Astrocyte of the hippocampus (primary cell): ENCODE measurements at places on chromosomes 7 and 10.
A peak's percentile ranks its signal among the peaks of the same experiment; 100 is the strongest.

- no peak for DNase-seq
Measured at GRCh38 chr10:58396057-58396456, 10.8 kb downstream of the TFAM start.

DNA sequence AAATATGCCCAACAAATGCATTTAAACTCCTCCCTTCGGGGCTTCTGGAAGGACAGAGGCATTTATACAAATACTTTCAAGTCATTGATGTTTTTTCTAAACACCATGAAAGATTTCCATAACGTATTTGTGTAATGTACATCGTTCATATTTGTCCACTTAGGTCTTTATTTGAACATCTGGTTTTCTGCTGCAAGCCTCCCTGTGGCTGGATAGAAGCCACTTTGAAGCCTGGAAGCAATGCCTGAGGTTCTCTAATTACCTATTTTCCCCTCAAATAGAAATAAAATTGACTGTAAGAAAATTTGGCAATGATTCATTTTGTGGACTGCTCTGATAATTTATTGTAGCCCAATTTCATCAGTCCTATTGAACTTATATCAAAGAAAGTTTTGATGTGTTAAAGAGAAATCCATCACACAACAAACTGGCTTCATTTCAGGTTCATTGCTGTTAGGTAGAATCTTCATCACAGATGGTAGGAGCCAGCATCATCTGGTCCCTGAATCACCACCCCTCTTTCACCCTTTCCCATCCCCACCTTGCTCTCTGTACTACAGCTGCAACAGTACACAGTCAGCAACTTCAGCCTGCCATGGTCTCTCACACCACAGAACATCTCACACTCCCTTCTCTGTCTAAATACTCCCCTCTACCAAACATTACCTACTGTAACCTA is 186.0 kb upstream of the MGMT start:
- no peak for DNase-seq

DNA sequence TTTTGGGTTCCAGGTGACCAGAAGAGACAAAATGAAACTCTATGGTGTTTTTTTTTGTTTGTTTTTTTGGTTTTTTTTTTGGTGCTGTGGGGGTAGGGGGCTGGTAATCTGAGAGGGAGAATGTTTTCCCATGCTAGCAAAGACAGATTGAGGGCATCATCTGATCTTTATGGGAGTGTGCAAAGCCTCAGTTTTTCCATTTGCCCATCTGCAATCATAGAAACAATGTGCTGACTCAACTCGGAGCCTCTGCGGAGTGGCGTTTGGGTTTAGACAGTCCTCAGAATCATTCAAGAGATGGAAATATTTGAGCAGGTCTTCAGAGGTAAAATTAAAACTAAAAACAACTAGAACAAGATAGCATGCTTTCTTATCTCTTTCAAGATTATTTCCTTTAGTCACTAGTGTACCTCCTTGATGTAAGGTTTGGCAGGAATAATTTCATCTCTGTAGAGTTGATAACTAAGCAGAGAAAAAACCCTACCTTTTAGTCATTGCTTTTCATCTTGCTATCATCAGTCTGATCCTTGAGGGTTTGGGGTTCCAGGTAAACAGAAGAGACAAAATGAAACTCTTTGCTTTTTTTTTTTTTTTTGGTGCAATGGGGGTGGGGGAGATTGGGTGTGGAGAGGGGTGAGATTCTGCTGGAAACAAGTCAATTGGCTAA is 18.0 kb downstream of the CNNM2 start:
- DNase-seq: no peak

DNA sequence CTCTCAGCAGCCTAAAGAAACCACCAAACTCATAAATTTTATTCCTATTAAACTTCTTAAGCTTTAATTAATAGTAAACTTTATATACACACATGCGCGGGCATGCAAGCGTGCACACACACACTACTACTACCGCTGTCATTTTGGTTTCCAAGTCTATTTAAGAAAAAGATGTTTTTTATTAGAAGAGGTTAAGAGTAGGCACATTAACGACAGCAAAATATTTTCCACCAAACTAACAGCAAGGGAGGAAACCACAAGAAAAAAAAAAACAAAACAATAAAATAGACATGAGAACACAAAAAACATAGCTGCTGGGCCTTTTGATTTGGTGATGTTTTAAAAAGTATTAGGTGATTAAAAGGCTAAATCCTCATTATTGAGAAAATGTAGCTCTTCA is 28.6 kb downstream of the RTKN2 start:
- DNase-seq: no peak

GRCh38 chr10:126135177-126135576 is 238.8 kb downstream of the FANK1 start:
- DNase-seq: no peak

- DNase-seq: no peak
Measured at GRCh38 chr10:52217531-52217930, 96.5 kb upstream of the DKK1 start.

DNA sequence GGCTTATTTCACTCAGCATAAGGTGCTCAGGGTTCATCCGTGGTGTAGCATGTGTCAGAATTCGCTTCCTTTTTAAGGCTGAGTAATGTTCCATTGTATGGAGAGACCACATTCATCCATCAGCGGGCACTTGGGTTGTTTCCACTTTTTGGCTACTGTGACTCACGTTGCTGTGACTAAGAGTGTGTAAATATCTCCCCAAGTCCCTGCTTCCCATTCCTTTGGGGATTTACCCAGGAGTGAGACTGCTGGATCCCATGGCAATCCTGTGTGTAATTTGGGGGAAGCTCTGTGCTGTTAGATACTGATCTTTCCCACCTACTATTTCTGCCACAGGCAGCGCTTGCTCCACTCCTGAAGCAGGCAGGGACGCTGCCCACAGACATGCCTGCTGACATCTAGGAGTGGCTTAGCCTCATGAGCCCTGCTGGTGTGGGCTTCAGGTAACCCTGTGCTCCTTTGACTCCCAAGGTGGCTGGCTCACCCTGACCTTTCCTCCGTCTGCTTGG is 346.0 kb downstream of the FRMD4A start:
- peak; percentile 86 for DNase-seq

- DNase-seq: no peak
Measured at GRCh38 chr10:116548301-116548700, 2.6 kb downstream of the PNLIP start.

DNA sequence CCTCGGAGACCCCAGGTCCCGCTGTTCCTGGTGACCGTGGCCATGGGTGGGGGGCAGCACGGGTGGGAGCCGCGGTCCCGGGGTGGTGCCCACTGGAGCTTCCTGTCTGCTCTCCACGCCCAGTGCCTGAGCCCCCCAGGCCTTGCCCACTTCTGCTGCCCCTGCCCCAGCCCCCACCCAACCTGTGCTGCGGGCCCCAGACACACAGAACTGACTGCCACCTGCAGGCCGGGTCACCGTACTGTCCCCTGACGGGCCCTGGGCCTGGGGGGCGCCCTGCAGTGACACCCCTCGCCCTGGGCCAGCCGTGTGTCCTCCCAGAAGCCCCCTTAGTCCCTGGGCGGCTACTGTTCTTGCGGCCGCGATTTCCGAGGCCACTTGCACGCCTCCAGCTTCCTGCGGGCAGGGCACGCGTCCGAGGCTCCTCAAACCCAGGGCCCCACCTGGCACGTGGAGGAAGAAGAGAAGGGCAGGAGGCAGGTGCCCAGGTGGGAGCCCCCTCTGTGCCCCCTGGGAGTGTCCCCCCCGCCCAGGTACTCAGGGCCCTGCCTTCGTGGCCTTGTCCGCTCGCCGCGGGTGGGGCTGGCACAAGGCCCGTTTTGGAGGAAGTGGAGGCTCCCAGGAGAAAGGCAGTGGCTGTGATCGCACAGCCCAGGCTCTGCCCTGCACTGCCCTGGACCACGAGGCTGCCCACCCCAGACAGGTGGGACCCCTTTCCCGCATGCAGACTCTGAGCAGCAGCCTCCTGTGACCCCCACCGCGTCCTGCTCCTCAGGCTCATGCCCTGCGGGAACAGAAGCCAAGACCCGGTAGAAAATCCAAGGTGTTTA is 10.4 kb downstream of the TMEM184A start:
- no peak for DNase-seq

DNA sequence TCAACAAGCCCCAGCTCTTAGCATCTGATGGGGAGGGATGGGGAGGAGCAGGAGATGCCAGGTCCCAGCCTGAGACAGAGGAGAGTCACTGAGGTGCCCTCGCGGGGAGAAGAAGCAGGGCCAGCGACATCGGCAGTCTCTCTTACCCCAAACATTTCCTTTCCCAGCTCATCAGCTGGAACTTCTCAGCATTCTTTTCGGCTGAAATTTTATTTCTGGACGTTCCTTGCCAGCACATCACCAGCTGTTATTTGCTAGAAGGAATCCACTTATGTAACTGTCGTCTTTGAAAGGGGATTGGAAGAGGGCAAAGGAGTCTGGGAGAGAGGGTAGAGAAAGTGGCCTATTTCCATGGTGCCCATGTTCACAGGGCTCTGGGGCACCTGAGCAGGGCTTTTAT is 101.0 kb upstream of the SHH start:
- DNase-seq: no peak

DNA sequence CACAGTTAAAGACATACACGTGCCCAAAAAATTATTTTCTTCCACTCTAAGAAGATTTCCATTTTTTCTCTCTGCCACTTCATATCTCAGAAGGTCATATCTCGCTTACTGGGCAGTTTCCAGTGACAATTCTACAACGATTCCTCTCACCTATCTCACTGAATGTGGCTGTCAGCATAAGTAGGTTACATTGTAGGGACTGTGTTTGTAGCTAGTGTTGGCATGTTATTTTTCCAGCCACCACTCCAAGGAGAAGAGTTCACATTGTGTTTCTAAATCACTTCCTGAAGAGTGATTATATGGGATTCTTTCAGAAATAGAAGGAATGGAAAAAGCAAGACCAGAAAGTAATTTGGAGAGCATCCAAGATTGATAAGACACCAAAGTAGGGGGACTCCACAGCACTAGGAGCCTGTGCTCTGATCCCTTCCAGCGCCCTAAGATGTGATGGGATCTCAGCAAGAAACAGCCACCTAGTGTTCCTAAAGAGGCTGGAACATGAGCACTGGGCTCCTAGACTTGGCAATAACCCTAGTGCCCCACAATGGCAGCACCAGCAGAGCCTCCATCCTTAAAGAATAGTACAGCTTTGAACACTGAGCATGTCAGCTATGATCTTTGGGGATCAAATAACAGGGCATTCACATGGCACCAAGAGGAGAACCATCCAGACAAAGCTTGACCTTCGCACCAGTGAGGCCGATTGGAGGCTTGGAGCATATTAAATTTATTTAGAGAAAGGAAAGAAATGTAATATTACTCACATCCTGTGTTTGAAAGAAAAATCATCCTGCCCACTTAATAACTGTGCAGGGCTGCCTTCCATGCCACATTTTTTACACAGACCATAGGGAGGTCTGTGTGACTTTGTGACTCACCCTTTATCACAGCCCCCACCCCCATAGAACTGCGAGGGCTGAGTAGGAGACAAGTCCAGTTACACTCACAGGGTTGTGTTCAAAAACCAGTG is 51.8 kb downstream of the CAV1 start:
- DNase-seq: peak; percentile 85

DNA sequence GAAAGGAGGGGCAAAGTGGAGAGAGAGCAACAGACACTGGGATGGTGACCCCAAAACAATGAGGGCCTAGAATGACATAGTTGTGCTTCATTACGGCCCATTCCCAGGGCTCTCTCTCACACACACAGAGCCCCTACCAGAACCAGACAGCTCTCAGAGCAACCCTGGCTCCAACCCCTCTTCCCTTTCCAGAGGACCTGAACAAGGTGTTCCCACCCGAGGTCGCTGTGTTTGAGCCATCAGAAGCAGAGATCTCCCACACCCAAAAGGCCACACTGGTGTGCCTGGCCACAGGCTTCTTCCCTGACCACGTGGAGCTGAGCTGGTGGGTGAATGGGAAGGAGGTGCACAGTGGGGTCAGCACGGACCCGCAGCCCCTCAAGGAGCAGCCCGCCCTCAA is 20.7 kb downstream of the PRSS2 start:
- DNase-seq: no peak

DNA sequence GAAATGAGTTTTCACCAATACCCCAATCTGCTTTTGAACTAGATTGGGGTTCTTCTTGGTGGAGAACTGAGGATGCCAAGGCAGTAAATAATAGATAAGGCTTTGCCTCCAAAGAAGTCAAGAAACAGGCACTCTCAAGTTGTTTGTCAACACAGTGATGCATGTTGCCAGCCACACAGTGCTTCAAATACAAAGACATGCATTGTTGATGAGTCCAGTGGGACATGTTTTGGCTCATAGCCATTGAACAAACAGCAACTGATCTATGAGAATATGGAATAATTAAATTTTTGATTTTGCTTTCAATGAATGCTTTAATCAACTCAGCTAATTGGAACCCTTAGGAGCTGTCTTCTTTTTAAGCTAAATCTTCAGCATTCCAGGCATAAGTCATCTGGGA is 346.4 kb downstream of the THSD7A start:
- no peak for DNase-seq

DNA sequence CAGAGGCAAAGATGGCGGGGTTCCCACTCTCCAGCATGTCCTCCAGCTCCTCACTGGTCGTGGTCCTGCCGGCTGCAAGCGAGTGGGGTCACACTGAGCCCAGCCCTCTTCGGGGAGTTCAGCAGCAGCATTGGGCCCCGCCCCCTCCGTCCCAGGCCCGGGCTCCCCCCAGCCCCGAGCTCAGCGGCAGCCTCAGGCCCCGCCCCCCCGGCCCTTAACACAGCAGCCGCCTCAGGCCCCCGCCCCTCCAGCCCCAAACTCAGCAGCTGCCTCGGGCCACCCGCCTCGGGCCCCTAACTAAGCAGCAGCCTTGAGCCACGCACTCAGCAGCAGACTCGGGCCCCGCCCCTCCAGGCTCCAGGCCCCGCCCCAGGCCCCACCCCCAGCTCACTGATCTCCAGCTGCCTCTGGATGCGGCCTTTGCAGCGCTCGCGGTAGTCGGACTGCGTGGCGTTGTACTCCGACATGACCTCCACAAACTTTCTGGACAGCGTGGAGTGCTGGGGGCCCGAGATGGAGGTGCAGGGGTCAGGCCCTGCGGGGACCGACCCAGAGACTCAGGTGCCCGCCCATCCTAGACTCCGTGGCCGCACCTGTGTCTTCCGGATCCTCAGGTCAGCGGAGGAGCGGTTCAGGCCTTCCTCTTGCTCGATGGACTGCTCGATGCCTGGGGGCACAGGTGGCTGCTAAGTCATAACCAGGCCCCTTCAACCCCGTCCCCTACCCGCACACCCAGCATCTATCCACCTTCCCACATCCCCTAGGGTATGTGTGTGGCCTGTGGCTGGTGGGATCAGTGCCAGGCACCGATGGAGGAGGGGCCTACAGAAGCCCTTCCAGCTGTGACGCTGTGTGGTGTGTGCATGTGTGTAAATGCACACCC is 15.5 kb downstream of the STX1A start:
- peak; percentile 75 for DNase-seq

- DNase-seq: peak; percentile 68
Measured at GRCh38 chr10:119251315-119251708, 43.9 kb downstream of the GRK5 start.

GRCh38 chr10:4315551-4315950 is 510.5 kb upstream of the AKR1E2 start:
- DNase-seq: peak; percentile 67

DNA sequence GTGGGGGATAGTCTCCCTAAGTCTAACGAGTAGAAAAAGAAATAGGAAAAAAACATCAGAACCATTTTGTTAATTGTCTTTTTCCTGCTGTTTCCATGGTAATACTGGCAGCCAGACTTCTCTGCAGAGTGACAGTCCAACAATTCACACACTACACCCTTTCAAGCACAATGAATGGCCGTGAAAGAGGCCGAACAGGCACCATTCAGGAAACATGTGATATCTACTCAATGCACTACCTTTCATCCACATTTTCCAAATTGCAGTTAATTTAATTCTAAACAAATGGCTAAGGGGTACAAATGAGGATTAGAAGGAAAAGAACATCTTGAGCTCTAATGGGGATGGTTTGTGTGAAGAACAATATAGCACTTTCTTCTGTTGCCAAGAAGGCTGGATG is 358.5 kb upstream of the ANKRD30A start:
- DNase-seq: peak; percentile 22

GRCh38 chr7:6619961-6620360 is 4.6 kb downstream of the ZNF853 start:
- no peak for DNase-seq
